ENCODE measurements at places on chromosomes 12 and 14. TPM values are rescaled to one million over a fixed set of nuclear protein-coding genes. Genes with fewer than 3 reads are reported as not detected.

Gene NRDE2
- total RNA-seq: 19.7 TPM

Gene STAC3
- total RNA-seq: 7.0 TPM

Gene KRT85
- total RNA-seq: not detected

Gene OTX2
- 147 TPM for total RNA-seq

Gene SCN8A
- total RNA-seq: 5.5 TPM

Gene TAS2R50
- total RNA-seq: 1.6 TPM

Gene MEG3
- total RNA-seq: 58.7 TPM

Gene RABGGTA
- total RNA-seq: 22.2 TPM

Gene BEST3
- 0.50 TPM for total RNA-seq

Data from A673 (cell line).